Mesothelial cell of epicardium (in vitro differentiated cells): ENCODE measurements at places on chromosomes 7 and 10.

DNA sequence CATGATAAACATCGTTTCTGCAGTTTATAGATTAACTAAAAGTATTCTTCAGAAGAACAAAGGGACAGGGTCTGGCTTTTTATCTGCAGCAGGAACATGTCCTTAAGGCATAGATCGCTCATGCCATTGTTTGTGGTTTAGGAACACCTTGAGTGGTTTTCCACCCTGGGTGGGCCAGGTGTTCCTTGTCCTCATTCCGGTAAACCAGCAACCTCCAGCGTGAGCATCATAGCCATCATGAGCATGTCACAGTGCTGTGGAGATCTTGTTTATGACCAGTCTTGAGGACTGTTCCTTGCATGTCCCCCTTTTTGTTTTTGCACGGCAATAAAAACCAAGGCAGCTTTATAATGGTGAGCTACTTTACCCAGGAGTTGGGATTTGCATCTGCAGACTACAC lies 33.9 kb downstream of the STOX1 start:
- H3K36me3 ChIP-seq, result peaks cover 22% of the 10 kb centered on the region
- H3K4me3 ChIP-seq, result no peak overlapping the region
- H3K27me3 ChIP-seq, result no peaks in the 10 kb centered on the region

DNA sequence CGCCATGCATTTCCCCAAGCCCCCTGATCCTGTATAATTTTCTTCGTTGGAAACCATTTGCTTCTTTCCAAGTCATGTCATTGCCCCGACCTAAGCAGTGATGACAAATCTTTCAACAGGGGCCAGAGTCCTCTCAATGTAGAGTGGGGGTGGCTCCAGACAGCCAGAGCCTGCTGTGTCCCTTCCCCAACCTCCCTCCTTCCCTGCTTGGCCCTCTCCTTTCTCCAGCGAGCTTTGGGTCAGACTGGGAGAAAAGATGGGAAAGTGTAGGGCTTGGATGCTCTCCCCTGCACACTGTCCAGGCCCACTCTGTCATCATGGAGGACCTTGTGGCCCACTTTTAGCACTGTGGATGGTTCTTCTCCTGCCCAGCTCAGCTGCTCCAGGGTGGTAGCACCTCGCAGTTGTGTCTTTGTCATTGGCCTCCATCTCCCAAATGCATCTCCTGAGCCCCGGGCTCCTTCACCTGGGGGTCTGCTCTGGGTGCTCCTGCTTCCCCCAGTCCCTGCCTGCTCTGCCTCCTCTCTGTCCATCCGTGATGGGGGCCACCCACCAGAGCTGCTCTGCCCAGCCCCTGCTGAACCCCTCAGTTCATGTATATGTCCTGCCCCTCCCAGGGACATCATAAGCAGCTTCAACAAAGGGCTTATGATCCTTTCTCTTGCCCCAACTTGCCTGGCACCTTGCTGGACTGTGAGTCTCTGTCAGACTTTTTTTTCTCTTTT lies 37.5 kb downstream of the BTBD16 start:
- H3K4me3 ChIP-seq, result no peak overlapping the region
- no peaks in the 10 kb centered on the region for H3K27me3 ChIP-seq
- H3K27ac ChIP-seq, result peak overlapping the region; percentile 62
- H3K36me3 ChIP-seq, result no peaks in the 10 kb centered on the region

- peaks cover 34% of the 10 kb centered on the region for H3K36me3 ChIP-seq
- no peak overlapping the region for H3K4me3 ChIP-seq
- H3K27me3 ChIP-seq, result no peaks in the 10 kb centered on the region
- peak overlapping the region; percentile 77 for H3K27ac ChIP-seq
Observed at GRCh38 chr7:5523052-5523711, 99.5 kb upstream of the TNRC18 start.

GRCh38 chr7:48899932-48900331 lies 24.4 kb upstream of the CDC14C start:
- no peaks in the 10 kb centered on the region for H3K36me3 ChIP-seq
- no peak for DNase-seq
- H3K4me1 ChIP-seq, result peaks cover 9% of the 10 kb centered on the region
- H3K4me3 ChIP-seq, result no peak overlapping the region

- H3K4me1 ChIP-seq, result peaks cover 7% of the 10 kb centered on the region
- H3K27me3 ChIP-seq, result peaks cover 83% of the 10 kb centered on the region
- H3K4me3 ChIP-seq, result peak overlapping the region; percentile 52
- H3K27ac ChIP-seq, result no peak overlapping the region
- no peak for DNase-seq
Observed at GRCh38 chr10:22344781-22345300, 455 bp upstream of the SPAG6 start.

- no peaks in the 10 kb centered on the region for H3K36me3 ChIP-seq
- H3K4me3 ChIP-seq, result no peak overlapping the region
- DNase-seq, result no peak
- no peaks in the 10 kb centered on the region for H3K27me3 ChIP-seq
- H3K4me1 ChIP-seq, result peaks cover 20% of the 10 kb centered on the region
Observed at GRCh38 chr10:22672319-22673090, 41.9 kb downstream of the PIP4K2A start.

DNA sequence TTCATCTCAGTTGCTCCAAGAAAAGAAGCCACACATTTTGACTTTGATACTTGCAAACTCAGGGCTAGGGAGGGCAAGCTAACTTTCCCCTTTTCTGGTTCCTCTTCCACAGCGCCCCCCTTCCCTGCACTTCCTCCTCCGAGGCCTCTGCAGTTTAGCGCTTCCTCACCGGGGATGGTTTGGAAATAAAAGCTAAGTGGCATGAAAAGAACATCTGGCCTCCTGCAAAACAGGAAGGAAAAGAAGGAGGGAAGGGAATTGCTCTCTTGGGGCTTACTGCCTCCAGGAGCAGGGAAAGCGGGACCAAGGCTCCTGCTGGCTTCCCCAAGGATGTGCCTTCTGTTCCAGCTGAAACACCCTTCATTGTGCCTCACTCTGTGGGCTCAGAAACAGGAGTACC lies 42.3 kb downstream of the PRKCQ start:
- H3K4me3 ChIP-seq, result no peak overlapping the region
- no peaks in the 10 kb centered on the region for H3K4me1 ChIP-seq
- H3K27ac ChIP-seq, result no peak overlapping the region
- H3K27me3 ChIP-seq, result peaks cover 14% of the 10 kb centered on the region
- no peaks in the 10 kb centered on the region for H3K36me3 ChIP-seq

GRCh38 chr7:116632384-116632783 lies 39.6 kb upstream of the MET start:
- peaks cover 19% of the 10 kb centered on the region for H3K4me1 ChIP-seq
- no peak overlapping the region for H3K27ac ChIP-seq
- DNase-seq, result no peak

DNA sequence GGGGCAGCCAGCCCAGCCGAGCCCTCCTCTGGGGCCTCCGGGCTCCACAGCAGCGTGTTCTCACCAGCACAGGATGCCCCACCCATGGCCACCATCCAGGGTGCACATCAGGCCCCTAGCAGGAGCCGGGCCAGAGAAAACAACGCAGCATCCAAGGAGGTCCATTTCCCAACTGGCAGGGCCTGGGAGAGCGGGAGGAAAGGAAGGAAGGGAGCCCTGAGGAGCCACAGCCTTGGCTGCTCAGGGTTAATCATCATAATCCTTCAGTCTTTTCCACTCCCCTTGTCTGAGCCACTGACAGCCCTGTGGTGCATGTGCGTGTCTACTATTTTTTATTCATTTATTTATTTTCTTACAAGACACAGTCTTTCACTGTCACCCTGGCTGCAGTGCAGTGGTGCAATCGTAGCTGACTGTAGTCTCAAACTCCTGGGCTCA lies 3.6 kb downstream of the PLAC9 start:
- H3K27ac ChIP-seq, result no peak overlapping the region
- H3K36me3 ChIP-seq, result no peaks in the 10 kb centered on the region
- peaks cover 13% of the 10 kb centered on the region for H3K27me3 ChIP-seq

DNA sequence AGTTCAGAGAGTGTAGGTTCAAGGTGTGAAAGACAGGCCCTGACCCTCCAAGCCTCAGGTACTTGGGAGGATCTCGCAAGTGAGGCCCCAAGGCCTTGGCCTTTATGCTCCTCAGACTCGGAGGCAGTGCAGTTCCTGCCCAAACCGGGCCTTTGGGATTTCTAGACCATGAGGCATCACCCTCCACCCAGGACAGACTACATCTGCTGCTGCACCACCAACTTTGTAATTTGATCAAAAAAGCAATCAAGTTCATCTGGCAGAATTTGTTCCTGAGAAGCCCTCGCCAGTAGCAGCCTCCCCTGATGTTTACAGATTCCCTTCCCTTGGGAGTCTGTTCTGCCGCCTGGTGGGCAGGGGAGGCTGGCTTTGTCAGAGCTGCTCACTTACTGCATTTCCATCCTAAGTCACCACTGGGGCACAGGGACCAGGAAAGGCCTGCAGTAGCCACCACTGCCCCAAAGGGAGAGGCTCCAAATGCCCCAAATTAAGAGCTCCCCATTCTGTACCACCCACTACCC lies 2.1 kb downstream of the CAMK2G start:
- H3K27me3 ChIP-seq, result peaks cover 2% of the 10 kb centered on the region
- peaks cover 2% of the 10 kb centered on the region for H3K36me3 ChIP-seq
- H3K4me1 ChIP-seq, result peaks cover 20% of the 10 kb centered on the region
- H3K4me3 ChIP-seq, result peak overlapping the region; percentile 74
- DNase-seq, result no peak
- H3K27ac ChIP-seq, result no peak overlapping the region

DNA sequence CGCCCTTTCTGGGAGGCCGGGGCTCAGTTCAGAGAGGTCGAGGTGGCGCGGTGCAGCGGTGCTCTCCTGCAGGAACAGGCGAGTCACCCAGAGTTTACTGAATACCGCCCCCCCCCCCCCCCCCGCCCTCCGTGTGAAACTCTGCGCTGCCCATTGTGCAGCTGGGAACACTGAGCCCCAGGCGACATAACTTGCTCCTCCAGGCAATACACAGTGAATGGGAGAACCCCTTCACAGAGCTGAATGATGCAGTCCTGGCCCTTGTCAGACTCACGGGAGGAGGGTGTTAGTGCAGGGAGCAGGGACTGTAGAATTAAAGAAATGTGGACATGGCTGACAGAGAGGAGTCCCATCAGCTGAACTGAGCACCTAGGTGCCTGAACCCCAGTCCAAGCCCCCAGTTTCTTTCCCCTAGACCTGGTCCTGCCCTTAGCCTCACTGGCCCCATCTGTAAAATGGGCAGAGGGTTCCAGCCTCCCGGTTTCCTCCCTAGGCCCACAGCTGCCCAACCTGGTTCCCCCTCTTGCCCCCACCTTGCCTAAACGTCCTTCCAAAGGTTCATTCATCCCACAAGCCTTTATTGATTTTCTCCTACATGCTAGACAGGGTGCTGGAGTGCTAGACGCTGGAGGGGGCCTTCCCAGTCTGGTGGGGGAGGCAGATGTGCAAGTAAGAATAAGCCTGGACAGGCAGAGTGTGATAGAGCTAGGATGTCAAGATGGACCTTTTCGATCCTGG lies 869 bp upstream of the LOXL4 start:
- peaks cover 48% of the 10 kb centered on the region for H3K4me1 ChIP-seq
- H3K4me3 ChIP-seq, result peak overlapping the region; percentile 72
- H3K27ac ChIP-seq, result peak overlapping the region; percentile 59

DNA sequence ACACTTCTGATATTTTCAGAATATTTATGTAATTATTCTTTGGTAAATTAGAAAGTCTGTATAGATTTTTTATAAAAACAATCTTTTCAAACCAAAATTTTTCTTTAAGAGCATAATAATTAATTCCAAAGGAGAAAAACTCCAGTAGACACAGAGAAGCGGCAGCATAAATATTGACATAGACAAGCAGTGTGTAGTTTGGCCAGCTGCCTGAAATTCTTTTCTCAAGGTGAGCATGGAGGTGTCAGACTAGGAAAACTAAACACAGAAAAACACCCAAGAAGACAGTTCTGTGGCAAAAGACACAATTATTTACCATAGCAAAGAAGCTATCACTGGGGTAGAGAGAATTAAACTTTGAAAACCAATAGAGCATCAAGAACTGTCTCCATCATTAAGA lies 82.4 kb downstream of the KLF6 start:
- no peak overlapping the region for H3K27ac ChIP-seq
- no peaks in the 10 kb centered on the region for H3K36me3 ChIP-seq
- peaks cover 11% of the 10 kb centered on the region for H3K4me1 ChIP-seq
- H3K27me3 ChIP-seq, result no peaks in the 10 kb centered on the region
- DNase-seq, result no peak

DNA sequence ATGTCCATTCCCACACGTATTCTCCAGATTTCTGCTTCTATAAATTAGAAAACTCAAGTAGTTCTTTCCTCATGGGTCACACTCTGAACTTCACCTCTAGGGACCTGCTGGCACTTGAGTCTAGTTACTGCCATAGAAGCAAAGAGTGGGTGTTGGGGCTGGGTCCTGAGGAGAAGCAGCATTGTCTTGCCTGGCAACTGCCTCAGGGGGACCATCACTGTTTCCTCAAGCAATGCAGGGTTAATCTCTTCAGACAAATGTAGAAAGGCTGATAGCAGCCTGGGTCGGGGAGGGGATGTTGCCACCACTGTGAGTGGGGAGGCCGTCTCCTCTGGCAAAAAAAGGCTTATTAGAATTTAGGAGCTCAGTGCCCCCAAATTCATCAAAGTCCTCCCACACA lies 20.2 kb upstream of the PAPSS2 start:
- no peak overlapping the region for H3K4me3 ChIP-seq
- H3K4me1 ChIP-seq, result no peaks in the 10 kb centered on the region
- no peak overlapping the region for H3K27ac ChIP-seq
- H3K27me3 ChIP-seq, result no peaks in the 10 kb centered on the region

DNA sequence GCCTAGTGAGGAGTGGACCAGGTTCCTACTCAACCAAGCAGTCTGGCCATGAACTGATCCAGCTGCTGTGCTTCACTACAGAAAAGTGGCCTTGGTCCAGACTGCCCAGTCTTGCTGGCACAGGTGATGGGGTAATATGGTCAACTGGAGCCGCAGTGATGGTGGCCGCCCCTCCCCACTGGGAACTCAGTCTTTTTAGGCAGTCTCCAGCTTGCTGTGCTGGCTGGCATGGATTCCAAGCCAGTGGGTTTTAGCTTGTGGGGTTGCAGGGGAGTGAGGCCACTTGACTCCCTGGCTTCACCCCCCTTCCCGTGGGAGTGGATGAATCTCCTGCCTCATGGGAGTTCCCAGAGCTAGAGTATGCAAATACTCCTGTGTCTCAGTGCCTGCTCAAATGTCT lies 52.7 kb upstream of the CDK6 start:
- no peak for DNase-seq
- peaks cover 3% of the 10 kb centered on the region for H3K27me3 ChIP-seq
- H3K4me1 ChIP-seq, result no peaks in the 10 kb centered on the region
- no peak overlapping the region for H3K4me3 ChIP-seq
- H3K36me3 ChIP-seq, result peaks cover 6% of the 10 kb centered on the region
- H3K27ac ChIP-seq, result no peak overlapping the region

- no peak overlapping the region for H3K27ac ChIP-seq
- H3K36me3 ChIP-seq, result no peaks in the 10 kb centered on the region
- no peak for DNase-seq
- H3K4me1 ChIP-seq, result peaks cover 32% of the 10 kb centered on the region
Observed at GRCh38 chr10:112948196-112948595, 1.9 kb upstream of the TCF7L2 start.

DNA sequence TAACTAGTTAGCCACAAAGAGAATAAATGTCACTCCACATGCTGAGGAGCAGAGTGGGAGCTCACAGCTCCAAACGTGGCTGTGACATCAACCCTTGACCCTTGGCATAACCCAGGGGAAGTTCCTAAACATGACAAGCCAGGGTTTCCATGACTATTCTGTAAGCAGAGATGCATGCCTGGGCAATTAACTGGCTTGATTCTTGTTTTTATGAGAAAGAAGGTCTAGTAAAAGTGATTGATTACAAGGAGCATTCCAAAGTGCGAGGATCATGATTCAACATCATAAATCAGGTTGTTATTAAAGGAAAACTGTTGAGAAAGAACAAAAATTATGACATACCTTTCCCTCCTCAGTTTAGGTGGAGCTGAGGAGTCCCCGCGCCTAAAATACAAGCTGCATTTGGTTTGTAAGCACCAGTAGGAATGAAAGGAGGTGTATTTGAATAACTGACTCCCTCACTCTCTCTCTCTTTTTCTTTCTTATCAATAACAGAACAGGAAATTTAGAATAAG lies 108.4 kb downstream of the SFMBT2 start:
- no peak for DNase-seq
- peaks cover 40% of the 10 kb centered on the region for H3K4me1 ChIP-seq
- peaks cover 63% of the 10 kb centered on the region for H3K27me3 ChIP-seq
- H3K4me3 ChIP-seq, result no peak overlapping the region
